ENCODE measurements at places on chromosomes 1 and 21.

GRCh38 chr1:110176299-110176956, 26.1 kb downstream of the SLC6A17 start:
- DNase-seq: no peak

- DNase-seq: no peak
These were observed 504 bp downstream of the H6PD start for GRCh38 chr1:9235096-9235459.

GRCh38 chr1:203492082-203492747, 1.7 kb upstream of the OPTC start:
- no peak for DNase-seq

DNA sequence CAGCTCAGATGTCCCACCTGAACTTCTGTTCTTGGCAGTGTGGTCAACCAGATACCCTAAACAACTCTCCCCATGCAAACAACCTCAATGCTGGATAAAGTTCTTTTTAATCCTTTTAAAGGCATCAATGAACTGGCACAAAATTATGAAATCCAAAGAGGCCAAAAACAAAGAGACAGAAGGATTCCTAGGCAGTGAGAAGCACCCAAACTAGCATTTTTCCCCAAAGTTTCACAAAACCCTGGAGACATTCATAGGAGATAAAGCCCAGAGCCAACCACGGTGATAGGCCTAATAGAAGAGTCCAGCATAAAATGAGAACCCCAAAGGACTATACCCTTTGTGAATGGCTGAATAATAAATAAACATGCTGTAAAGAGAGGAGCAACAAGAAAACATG, 50.7 kb downstream of the MATN1 start:
- no peak for DNase-seq

GRCh38 chr1:197911857-197912696, 5.1 kb upstream of the LHX9 start:
- DNase-seq: no peak

DNA sequence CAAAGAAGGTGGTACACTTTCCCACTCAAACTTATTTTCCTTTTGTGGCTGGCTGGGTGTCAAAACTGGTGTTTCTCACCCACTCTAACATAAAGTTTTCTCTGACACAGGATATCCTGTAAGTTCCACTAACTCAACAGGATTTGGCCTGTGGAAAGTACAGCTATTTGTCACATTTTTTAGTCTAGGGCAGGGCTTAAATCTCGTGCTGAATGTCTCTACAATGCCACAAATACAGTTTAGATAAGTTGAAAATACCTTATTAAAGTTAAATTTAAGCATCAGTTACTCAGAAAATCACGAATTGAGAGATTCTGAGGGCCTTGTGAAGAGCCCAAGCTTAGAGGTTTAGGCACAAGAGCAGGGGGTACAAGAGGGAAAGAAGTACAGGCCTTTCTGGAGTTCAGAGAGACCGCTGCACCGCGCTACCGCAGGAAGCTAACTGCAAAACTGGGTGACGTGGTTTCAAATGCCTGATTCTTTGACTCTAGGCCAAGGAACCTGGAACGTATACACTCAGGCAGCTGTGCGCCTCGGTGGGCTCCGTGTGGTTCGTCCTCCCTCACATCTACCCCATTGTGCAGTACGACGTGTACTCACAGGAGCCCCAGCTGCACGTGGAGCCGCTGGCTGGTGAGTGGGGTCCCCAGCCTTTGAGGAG, 23.4 kb upstream of the PWP2 start:
- DNase-seq: peak; percentile 27

DNA sequence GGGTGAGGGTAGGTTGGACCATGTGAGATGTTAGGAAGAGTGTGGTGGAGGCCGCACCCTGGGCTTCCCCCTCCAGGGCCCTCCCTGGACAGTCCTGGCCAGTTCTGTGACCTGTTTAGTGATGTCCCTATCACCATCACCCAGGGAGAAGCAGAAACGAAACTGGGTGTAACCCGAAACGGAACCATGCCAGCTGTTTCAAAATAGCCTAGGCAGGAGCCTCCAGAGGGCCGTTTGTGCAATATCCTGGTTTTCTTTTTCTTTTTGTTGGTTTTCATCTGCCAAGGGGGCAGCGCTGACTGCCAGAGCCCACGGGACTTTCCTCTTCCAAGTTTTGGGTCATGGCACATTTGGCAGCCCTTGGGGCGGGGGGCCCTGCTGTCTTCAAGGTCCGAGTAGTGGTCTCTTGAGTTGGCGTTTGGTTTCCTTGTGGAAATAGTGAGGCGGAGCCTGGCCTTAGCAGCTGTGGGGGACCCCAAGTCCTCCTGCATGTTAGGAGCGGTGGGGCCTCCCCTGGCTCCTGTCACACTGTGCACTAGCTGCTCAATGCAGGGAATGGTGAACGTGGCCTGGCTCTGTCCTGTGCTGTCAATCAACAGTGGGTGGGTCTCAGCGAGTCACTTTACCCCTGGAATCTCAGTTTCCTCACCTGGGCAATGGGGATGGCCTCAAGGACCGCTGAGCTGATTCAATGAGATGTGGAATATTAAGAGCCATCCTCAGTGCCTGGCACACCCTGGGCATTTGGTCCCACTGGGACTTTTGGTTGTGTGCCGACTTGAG, 90.7 kb downstream of the ARHGEF10L start:
- DNase-seq: no peak

GRCh38 chr21:31130821-31131220, 92.5 kb upstream of the KRTAP19-8 start:
- DNase-seq: no peak

DNA sequence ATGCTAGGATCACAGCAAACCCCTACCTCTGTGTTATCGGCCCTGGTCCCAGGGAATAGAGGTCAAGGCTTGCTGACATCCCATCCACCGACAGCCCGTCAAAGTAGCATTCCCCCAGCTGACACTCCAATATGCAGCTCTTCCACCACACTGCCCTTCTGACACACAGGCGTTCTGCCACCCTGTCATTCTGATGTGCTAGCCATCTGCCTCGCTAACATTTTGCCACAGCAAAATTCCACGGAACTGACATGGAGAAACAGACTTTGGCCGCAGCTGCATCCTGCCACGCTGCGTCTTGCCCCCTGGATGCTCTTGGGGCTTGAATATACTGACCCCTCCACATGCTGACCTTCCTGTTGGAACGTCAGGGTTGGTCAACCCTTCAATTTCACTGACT, 163.2 kb upstream of the CSF3R start:
- no peak for DNase-seq

GRCh38 chr1:37764414-37764825, 500 bp downstream of the EPHA10 start:
- DNase-seq: no peak

DNA sequence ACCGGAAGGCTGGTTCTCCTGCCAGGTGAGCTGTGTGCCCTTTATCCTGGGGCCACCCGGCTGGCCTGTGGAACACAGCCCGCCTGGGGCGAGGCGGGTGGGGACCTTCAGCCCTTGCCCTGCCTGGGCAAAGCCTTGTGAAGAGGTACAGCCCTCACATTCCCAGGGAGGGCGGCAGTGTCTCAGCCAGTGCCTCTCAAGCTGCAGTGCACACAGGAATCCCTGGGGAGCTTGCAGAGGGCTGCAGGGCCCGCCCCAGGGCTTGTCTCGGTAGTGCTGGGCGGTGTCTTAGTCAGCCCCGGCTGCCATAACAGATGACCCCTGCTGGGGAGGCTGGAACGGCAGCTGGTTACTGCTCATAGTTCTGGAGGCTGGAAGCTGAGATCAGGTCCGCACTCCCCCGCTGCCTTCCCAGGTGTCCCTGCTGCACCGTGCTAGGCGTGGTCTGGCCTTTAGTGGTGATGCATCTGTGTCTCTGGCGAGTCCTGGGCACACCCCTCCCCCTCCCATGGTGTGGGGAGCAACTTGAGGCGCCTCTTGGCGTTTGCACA, 12.6 kb downstream of the DFFB start:
- no peak for DNase-seq

DNA sequence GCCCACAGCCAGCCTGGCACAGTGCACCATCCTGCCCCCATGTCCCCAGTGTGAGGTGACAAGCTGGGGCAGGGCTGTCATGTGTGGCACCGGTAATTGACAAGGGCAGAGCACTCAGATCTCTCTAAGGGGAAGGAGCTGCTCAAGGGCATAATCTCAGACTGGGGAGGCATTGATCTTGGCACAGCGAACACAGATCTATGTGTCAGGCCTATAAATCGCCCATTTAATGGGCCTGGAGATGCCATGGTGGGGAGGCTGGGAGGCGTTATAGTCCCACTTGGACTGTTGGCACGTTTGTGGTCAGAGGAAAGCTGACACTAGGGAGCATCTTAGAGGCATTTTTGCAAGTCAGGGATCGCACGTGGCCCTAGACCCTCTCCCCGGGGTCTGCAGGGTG, 594.1 kb downstream of the PTPRU start:
- DNase-seq: no peak

- DNase-seq: no peak
These were observed 252.6 kb downstream of the NFIA start for GRCh38 chr1:61334718-61335589.

- DNase-seq: no peak
These were observed 56.2 kb upstream of the EPS8L3 start for GRCh38 chr1:109819906-109820305.

- no peak for DNase-seq
These were observed 21.9 kb upstream of the NEK2 start for GRCh38 chr1:211697356-211697755.

- DNase-seq: no peak
These were observed 146.9 kb downstream of the RHOU start for GRCh38 chr1:228882041-228882770.

DNA sequence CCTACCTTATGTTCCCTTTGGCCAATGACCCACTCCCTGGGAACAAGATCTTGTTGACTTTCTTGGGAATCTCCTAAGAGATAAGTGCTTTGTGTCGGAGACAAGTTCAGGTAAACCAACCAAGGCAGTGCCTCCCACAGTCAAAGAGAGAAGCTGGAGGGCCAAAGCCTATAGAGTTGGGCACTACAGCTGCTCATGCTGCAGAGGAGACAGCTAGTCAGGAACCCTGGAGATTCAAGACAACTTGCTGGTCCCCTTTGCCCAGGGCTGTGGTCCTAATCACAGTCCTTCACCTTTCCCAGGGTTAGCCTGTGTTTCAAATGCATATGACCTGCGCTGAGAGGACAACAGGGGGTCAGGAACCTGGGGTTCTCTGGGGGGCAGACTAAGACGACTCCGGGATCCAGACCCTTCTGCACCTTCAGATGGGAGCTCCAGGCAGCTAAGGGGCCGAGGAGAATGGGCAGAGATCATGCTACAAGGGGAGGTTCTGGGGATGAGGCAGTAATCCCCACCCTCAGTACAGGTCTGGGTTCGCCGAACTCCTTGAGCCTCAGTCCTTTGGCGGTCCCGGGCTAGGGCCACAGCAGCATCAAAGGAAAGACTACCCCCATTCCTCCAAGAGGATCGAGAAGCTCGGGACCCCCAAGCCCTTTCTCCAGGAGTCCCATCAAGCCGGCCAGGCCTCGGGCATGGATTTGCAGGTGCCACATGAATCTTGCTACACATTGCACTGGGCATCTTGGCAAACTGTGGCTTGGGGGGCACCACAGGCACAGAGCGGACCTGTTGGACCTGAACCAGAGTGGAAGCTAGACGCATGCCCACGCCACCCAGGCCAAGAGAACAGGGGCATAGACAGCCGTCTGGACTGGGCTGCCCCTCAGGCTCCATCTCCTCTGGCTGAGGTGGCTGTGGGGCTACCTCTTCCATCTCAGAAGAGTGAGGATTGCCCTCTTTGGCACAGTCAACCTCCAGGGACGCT, 2.0 kb upstream of the USF1 start:
- DNase-seq: no peak

DNA sequence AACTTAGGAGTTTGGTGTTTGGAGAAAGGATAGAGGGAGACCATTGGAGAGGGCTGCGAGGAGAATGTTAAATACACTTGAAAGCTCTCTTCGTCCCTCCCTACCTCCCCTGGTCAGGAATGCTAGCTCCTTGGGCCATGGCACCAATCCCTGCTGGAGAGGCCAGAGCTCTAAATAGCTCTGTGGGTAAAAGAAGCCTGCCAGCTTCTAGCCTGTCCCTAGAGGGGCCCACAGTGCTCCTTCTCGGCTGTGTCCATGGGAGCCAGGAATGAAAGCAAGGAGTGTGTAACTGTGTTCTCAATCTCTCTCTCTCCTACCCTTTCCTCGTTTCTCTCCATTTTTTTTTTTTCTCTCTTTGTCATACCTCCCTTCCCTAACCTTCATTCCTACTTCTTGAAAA, at the start of gene CCDC190:
Gene CCDC190, minus strand, starts transcription at position 75 of the 400 bp plus-strand sequence. CDS start 1,529 bp downstream, outside the sequence.
- no peak for DNase-seq

DNA sequence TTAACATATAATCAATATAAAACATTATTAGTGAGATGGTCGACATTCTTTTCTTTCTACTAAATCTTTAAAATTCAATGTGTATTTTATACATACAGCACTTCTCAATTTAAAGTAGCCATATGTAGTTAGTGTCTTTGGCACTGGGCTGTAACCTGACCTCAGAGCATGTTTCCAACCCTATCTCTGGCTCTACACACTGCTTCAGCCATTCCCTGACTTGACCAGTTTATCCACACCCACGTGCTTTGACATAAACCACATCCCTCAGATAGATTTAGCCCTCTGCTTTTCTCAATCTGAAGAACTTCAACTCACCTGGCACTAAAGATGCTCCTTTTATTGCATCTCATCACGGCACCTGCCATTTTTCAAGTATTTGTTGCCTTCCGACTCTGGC, 58.3 kb downstream of the RGS2 start:
- no peak for DNase-seq

DNA sequence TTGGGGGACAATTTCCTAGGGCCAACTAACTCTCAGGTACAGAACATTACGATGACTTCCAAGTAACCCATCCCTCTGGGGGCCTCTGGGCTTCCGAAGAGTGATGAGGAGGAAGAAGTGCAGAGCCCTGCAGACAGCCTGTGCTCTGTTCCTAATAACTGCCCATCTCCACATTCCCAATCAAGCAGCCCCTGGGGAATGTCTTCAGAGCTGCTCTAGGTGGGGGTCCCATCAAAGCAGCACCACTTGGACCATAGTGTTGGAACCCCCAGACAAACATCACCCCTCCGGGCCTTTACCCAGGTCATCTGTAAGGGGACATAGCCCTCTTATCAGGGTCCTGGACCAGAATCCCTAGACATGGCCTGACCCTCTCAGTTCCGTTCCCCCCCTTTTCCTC, 357.3 kb downstream of the NPHP4 start:
- DNase-seq: no peak

DNA sequence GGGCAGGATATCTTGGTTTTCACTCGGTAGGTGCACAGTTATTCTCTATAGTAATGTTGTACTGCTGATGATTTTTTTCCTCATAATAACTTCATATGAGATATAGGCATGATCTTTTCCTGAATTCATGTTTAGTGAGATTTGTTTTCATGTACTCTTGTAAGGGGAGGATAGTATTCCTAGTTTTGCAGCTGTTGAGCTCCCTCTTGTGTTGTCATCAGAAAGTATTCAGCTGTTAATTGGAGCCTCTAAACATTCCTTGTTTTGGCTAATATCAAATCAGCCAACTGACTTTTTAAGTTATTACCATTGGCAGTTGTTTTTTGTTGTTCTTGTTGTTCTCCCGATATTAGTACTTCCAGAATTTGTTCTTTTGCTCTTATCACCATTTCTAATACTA, 24.4 kb downstream of the OR10R2 start:
- DNase-seq: no peak

- no peak for DNase-seq
These were observed 54.8 kb downstream of the SAMSN1 start for GRCh38 chr21:14491269-14491681.

GRCh38 chr1:61993331-61993961, 201.2 kb upstream of the L1TD1 start:
- DNase-seq: no peak
